H9 (cell line): ENCODE measurements at places on chromosomes 7 and 10. TPM values are rescaled to one million over a fixed set of nuclear protein-coding genes. Genes with fewer than 3 reads are reported as not detected.

GRCh38 chr10:938941-939678 is 7.6 kb upstream of the LARP4B start:
- H3K27me3 ChIP-seq: no peaks in the 10 kb centered on the region
- no peak overlapping the region for H3K4me3 ChIP-seq
- H3K36me3 ChIP-seq: no peaks in the 10 kb centered on the region

DNA sequence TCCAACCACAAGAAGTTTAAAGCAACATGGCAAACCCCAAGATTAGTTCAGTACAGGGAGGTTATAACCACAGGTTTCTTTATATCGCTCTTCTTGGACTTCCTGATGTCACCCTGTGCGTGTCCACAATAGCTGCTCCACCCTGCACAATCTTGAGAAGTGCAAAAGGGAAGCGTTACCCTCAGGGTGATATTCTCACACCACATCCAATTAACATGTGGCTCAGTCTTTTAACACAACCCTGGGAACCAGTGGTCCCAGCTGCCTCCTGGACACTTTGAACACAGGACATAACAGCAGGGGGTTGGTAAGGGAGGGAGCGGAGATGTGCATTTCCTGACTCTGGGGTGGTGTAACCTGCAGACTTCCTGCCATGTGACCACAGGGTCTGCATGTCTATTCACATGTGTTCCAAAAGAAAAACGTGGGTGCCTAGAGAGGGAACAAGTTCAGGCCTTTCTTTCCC is 64.6 kb downstream of the GSAP start:
- H3K27me3 ChIP-seq: no peaks in the 10 kb centered on the region
- DNase-seq: no peak
- peaks cover 9% of the 10 kb centered on the region; the same call in 1 of the 2 replicates for H3K4me1 ChIP-seq
- no peaks in the 10 kb centered on the region for H3K36me3 ChIP-seq
- H3K4me3 ChIP-seq: no peak overlapping the region
- no peak overlapping the region for H3K27ac ChIP-seq

The FOXI2 gene
- 0.29 and 0.42 TPM in 2 replicates for total RNA-seq

- no peaks in the 10 kb centered on the region for H3K4me1 ChIP-seq
- H3K4me3 ChIP-seq: no peak overlapping the region
- no peak overlapping the region for H3K27ac ChIP-seq
- no peaks in the 10 kb centered on the region; the same call in 1 of the 2 replicates for H3K27me3 ChIP-seq
Measured at GRCh38 chr10:22849077-22849805, 78.6 kb upstream of the ARMC3 start.

The RPP38 gene
- 25.9 and 26.6 TPM in 2 replicates for total RNA-seq

The ZNF679 gene
- total RNA-seq: not detected in 2 replicates

DNA sequence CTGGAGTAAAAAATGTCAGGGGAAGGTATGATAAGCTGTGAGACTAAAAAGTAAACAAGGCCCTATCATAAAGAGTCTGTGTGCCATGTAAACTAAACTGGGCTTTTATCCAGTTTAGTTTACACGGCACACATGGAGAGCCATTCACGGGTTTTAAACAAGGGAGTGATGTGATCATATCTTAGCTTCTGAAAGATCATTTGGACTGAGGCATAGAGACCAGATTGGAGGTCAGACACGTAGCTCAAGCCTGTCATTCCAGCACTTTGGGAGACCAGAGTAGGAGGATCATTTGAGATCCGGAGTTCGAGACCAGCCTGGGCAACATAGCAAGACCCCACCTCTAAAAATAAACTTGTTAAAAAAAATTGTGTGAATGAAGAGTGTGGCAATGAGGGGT is 50.1 kb downstream of the SKIDA1 start:
- no peak overlapping the region for H3K4me3 ChIP-seq
- no peak for DNase-seq
- H3K4me1 ChIP-seq: peaks cover 4% of the 10 kb centered on the region; the same call in 1 of the 2 replicates
- no peaks in the 10 kb centered on the region for H3K36me3 ChIP-seq
- H3K27me3 ChIP-seq: no peaks in the 10 kb centered on the region
- no peak overlapping the region for H3K27ac ChIP-seq

- peak; percentile 83 for DNase-seq
- H3K36me3 ChIP-seq: no peaks in the 10 kb centered on the region
- no peaks in the 10 kb centered on the region for H3K27me3 ChIP-seq
- no peak overlapping the region for H3K27ac ChIP-seq
Measured at GRCh38 chr7:129367700-129368388, 66.4 kb upstream of the STRIP2 start.

- no peaks in the 10 kb centered on the region for H3K36me3 ChIP-seq
- H3K4me1 ChIP-seq: no peaks in the 10 kb centered on the region
- no peak overlapping the region for H3K4me3 ChIP-seq
- H3K27ac ChIP-seq: no peak overlapping the region
- no peak for DNase-seq
Measured at GRCh38 chr7:132436121-132436520, 140.1 kb downstream of the PLXNA4 start.

The CYP3A4 gene
- not detected in 2 replicates for total RNA-seq

GRCh38 chr7:17103984-17104383 is 194.5 kb upstream of the AHR start:
- H3K4me3 ChIP-seq: no peak overlapping the region
- no peak overlapping the region for H3K27ac ChIP-seq
- DNase-seq: no peak
- H3K27me3 ChIP-seq: no peaks in the 10 kb centered on the region

DNA sequence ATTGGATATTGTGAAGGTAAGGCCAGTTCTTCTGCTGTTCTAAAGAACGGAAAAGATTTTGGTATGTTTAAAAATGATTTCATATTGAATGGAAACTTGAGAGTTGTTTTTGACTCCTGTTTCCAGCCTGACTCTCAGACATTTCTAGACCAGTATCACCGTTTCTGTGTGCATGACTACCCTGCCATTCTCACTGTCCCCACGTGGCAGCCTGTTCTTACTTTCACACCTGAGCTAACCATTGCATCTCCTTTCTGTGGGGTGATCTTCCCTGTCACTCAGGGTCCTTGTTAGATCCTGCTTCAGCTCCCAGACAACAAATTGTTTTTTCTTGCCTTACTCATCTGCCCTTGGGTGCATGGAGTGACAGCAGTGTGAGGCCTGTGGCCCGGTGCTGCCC is 38.9 kb downstream of the GLRX3 start:
- peaks cover 55% of the 10 kb centered on the region for H3K36me3 ChIP-seq
- H3K4me3 ChIP-seq: no peak overlapping the region
- no peaks in the 10 kb centered on the region for H3K4me1 ChIP-seq
- H3K27me3 ChIP-seq: no peaks in the 10 kb centered on the region

The ZNF775 gene
- 9.7 and 10.5 TPM in 2 replicates for total RNA-seq

GRCh38 chr10:79304479-79305087 is 42.7 kb upstream of the PPIF start:
- no peak overlapping the region for H3K4me3 ChIP-seq
- H3K27me3 ChIP-seq: no peaks in the 10 kb centered on the region
- no peak for DNase-seq
- H3K4me1 ChIP-seq: no peaks in the 10 kb centered on the region

- no peak overlapping the region for H3K4me3 ChIP-seq
- H3K27me3 ChIP-seq: no peaks in the 10 kb centered on the region
- DNase-seq: no peak
- H3K36me3 ChIP-seq: no peaks in the 10 kb centered on the region
Measured at GRCh38 chr10:62853710-62854109, 37.5 kb upstream of the EGR2 start.

The LRGUK gene
- 1.5 and 1.8 TPM in 2 replicates for total RNA-seq

The THNSL1 gene
- 3.9 and 4.2 TPM in 2 replicates for total RNA-seq

The KCNMA1 gene
- total RNA-seq: 1.7 and 2.0 TPM in 2 replicates

- H3K27ac ChIP-seq: no peak overlapping the region
- H3K4me3 ChIP-seq: no peak overlapping the region
- no peak for DNase-seq
- H3K36me3 ChIP-seq: no peaks in the 10 kb centered on the region
- no peaks in the 10 kb centered on the region for H3K27me3 ChIP-seq
Measured at GRCh38 chr7:29341156-29341555, 146.6 kb downstream of the CHN2 start.

The ZFAND2A gene
- total RNA-seq: 11.1 and 13.7 TPM in 2 replicates

The POU6F2 gene
- 1.9 and 3.5 TPM in 2 replicates for total RNA-seq

The CCDC146 gene
- total RNA-seq: 0.37 and 0.72 TPM in 2 replicates

The FAM149B1 gene
- 16.8 and 17.9 TPM in 2 replicates for total RNA-seq

GRCh38 chr10:44051584-44052385 is 333.1 kb downstream of the CXCL12 start:
- H3K36me3 ChIP-seq: no peaks in the 10 kb centered on the region
- no peak overlapping the region for H3K4me3 ChIP-seq
- H3K27ac ChIP-seq: no peak overlapping the region
- H3K27me3 ChIP-seq: no peaks in the 10 kb centered on the region
- peaks cover 3% of the 10 kb centered on the region; the same call in 1 of the 2 replicates for H3K4me1 ChIP-seq
- DNase-seq: no peak

DNA sequence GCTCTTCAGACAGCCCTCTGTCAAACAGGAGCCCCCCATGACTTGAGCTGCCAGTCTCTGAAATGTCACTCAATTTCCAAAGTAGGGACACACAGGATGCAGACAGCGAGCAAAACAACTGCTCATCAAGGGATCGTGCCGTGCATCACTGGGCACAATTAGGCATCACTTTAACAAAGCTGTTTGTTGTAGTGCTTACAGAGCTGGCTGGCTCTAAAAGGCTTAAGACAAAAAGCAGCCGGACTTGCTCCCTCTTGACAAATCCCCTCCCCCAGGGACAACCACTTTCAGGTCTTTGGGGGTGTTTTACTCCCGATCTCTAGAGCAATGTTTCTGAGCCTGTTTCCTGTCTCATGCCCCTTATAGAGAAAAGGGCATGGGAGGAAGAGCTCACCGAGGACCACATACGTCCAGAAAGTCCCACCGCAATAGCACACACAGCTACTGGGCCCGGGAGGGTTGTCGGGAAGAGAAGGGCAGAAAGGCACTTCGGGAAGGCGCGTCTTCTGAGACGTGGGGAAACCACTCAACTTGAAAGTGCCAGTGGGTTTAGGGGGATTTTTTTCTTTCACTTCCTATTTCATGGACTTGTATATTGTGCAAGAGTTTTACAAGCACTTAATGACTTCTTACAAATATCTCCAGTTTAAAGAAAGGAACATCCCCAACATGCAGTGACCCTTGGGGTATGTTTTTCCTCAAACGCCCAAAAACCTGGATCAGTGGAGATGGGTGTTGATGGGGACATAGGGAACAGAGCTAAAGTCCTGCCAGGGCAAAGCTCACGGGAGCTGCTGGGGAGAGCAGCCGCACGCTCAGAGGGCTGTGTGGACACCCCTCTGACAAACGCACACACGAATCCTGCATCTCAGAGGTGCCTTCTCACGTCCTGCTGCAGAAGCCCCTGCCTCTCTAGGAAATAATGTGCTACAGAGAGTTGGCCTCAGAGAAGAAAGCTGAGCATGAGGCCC is 27.1 kb downstream of the LRRC20 start:
- no peaks in the 10 kb centered on the region for H3K4me1 ChIP-seq
- no peak overlapping the region for H3K27ac ChIP-seq
- H3K4me3 ChIP-seq: no peak overlapping the region
